ENCODE measurements at places on chromosomes 16 and 17. TPM values are rescaled to one million over a fixed set of nuclear protein-coding genes. Genes with fewer than 3 reads are reported as not detected.

CHD9NB gene
- total RNA-seq, result not detected

TBC1D3B gene
- not detected for total RNA-seq

TLCD1 gene
- total RNA-seq, result not detected

CACNA1H gene
- total RNA-seq, result 0.52 TPM

FAM222B gene
- total RNA-seq, result 15.1 TPM

PHOSPHO1 gene
- total RNA-seq, result 0.21 TPM

KRT14 gene
- not detected for total RNA-seq

TBC1D3E gene
- total RNA-seq, result not detected

FNDC8 gene
- total RNA-seq, result not detected

MT1M gene
- total RNA-seq, result not detected

WNK4 gene
- 0.10 TPM for total RNA-seq

HSD11B2 gene
- total RNA-seq, result not detected

PRR15L gene
- not detected for total RNA-seq

USP43 gene
- 0.21 TPM for total RNA-seq

PRMT7 gene
- 33.1 TPM for total RNA-seq

Data from mononuclear cell (primary cell).